Activated naive CD4-positive, alpha-beta T cell treated with anti-CD3 and anti-CD28 coated beads, Interleukin-2, amount 50 U/mL, for 72 hours (primary cell): ENCODE measurements at places on chromosomes 5 and 9. TPM values are rescaled to one million over a fixed set of nuclear protein-coding genes. Genes with fewer than 3 reads are reported as not detected.

Gene IL13
- total RNA-seq, result 0.72 TPM

- DNase-seq, result no peak
Measured at GRCh38 chr9:128144239-128145181, 4.7 kb upstream of the LCN2 start.

- no peak for DNase-seq
Measured at GRCh38 chr9:30116673-30117217, 2267.7 kb upstream of the ACO1 start.

GRCh38 chr5:144484124-144484897, 313.6 kb downstream of the KCTD16 start:
- DNase-seq, result no peak

Gene OMD
- total RNA-seq, result not detected

- no peak for DNase-seq
Measured at GRCh38 chr9:28464481-28465216, 891.4 kb upstream of the C9orf72 start.

Gene SOHLH1
- total RNA-seq, result not detected

- no peak for DNase-seq
Measured at GRCh38 chr5:104987074-104987473, 1424.5 kb upstream of the NUDT12 start.

GRCh38 chr5:44827681-44828080, 18.9 kb downstream of the MRPS30 start:
- no peak for DNase-seq

GRCh38 chr9:137396227-137396626, 26.7 kb downstream of the EXD3 start:
- DNase-seq, result no peak

Gene ACTBL2
- not detected for total RNA-seq

DNA sequence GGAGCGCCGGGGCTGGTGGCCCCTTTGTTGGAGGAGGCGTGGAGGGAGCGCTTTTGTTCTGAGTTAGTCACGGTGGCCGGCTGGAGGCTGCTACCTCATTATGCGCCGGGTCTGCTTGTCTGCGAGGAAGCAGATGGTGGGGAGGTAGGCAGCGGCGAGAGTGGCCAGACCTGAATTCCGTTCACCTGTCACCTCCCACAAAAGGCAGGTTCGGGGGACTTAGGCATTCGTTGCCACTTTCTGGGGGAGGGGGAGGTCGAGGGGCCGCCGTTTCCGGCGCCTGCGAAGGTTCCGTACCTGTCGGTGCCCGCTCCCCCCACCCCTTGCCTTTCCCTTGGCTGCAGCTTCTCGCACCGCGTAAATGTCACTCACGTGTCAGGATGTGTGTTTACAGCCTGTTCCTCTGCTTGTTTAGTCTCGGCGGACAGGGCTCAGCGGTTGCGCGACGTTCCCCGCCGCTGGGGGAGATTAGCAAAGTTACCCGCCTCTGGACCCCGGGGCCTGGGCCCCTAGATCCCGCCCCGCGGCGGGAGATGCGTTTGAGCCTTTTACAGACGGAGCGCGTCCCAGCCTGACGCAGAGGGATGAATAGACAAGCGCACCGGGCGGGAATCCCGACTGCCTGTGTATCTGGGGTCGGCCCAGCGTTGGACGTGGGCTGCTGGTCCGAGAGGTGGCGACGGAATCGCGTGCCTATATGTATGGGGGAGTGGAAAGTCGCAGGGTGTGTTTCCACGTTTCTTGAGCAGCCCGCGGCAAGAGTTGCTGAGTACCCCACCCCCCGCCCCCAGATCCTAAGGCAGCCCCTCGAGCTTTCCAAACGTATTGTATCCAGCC, 2.7 kb upstream of the LHX2 start:
- peak; percentile 28 for DNase-seq

DNA sequence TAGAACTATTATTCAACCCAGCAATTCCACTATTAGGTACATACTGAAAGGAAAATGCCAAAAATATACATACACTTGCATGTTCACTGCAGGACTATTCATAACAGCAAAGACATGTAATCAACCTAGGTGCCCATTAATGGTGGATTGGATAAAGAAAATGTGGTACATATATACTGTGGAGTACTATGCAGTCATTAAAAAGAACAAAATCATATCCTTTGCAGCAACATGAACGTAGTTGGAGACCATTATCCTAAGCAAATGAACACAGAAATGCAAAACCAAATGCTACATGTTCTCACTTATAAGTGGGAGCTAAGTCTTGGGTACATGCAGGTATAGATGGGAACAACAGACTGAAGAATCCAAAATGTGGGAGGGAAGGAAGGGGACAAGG, 67.7 kb downstream of the ELOVL7 start:
- DNase-seq, result no peak
